ENCODE measurements at places on chromosomes 2 and 18.
A peak's percentile ranks its signal among the peaks of the same experiment; 100 is the strongest.

- no peak for DNase-seq
Observed at GRCh38 chr2:128452536-128453530, 134.2 kb upstream of the HS6ST1 start.

- no peak for DNase-seq
Observed at GRCh38 chr2:58156780-58157179, 84.3 kb downstream of the FANCL start.

GRCh38 chr18:34544930-34545329, 165.2 kb upstream of the DTNA start:
- no peak for DNase-seq

GRCh38 chr2:28360718-28361293, 31.9 kb upstream of the FOSL2 start:
- peak; percentile 56 for DNase-seq

- no peak for DNase-seq
Observed at GRCh38 chr2:163698857-163699256, 37.0 kb downstream of the FIGN start.

DNA sequence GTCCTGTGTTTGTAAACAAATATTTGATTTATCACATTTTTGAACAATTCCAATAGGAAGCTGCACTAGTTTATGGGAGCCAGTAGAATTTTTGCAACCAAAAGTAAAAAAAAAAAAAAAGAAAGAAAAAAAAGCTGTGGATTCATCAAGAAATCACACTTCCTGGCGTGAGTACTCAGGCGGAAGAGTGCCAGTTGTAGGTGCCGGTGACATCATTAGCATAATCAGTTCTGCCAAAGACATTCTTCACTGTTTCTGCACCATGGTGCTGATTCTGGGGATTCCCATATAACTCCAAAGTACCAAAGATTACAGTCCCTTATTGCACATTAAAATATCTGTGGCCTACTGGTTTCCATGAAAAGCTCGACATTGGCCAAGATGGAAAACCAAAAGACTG, 32.8 kb downstream of the RAPGEF4 start:
- DNase-seq: no peak

DNA sequence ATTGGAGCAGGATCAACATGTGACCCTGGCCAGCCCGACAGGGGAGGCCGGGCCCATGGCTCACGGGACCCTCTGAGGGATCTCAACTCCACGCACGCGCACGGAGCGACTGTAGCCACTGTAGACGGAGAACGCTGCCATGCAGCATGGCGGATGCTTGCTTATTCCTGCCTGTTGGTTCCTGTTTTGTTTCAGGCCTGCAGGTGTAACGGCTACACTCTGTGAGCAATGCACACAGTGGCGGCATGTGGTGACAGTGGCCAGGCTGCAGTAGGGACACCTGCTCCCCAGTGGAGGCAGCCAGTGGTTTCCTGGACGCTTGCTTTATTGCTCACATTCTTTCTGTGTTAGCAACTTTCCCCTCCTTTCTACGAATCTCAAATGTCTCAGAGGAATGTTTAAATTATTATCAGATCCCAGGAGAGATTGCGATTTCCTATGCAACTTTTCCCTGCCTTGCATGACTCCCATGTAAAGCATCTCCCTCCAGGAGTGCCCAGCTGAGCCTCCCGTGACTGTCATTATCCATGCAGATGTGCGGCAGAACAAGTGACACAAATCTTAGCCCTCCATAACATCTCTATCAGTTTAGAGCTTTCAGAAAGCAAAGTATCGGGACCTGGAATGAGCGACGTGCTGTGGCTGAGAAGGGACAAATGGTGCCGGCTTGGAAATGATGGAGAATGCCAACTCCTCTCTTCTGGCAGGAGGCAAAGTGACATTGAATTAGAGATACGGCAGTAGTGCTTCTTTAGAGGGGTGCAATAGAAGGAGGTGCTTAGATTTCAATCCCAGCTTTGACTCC, 209.7 kb downstream of the ASB1 start:
- no peak for DNase-seq

GRCh38 chr18:58466636-58467205, 162.2 kb downstream of the ALPK2 start:
- no peak for DNase-seq

DNA sequence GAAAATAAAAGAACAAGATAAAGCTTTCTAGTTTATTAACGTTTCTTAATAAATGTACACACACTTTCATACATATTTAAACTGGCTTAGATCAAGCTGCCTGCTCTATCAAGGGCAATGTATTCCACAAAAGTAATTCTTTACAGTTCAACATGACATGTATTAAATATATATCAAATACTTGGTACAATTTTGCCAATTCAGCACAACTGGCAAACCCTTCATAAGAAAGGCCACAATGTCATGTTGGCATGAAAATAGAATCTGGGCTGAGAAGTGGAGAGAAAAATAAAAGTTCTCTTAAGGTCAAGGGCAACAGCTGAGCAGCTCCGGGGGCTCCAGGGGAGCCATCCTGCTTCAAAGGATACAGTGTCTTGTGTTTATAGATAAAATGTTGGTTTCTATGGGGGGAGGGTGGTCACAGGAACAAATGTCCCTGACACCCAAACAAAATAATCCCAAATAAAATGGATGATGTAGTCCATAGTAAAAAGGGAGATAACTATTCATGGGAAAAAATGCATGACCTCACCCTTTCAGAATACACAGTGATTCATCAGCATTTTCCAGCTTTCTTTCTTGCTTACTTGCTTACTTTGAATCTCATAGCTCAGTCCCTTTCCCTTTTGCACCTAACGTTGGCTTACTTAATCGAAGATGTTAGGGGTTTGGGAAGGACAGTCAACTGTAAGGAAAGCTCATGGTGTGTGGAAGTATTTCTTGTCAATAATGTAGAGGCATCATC, 494.9 kb downstream of the NYAP2 start:
- no peak for DNase-seq

- no peak for DNase-seq
Observed at GRCh38 chr2:106061611-106062349, 132.3 kb downstream of the UXS1 start.

GRCh38 chr2:9993488-9994165, 42.1 kb downstream of the GRHL1 start:
- no peak for DNase-seq

DNA sequence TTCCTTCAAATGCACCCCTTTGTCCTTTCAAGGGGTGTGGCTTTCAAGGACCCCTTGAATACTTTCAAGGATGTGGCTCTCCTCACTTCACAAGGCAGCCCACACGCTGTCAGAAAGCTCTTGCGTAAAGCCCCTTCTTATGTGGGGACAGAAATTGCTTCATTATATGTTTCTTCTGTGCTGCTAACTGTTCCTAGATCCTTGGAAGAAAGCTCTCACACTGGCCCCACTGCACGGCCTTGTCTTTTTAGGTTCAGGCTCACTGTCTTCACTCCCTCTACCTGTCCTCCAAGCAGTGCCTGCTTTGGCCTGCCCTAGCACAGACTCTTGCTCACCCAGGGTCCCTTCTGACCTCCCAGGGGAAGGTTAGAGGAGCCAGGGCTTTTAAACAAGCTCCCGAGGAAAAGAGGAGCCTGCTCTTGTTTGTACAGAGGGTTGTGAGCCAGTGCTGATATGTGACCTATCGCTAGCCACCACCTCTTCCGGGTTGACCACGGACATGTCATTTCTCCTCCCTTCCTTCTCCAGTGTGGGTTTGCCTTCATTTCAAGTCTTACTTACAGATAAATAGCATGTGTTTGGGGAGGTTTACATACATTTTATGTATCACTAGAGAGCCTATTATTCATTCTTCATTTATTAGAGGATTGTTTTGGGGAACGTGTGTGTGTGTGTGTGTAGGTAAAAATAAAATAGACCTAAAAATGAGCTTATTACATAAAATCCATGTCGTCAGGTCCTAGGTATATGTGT, 94.7 kb downstream of the RTN4 start:
- no peak for DNase-seq

GRCh38 chr2:16247326-16248122, 307.2 kb downstream of the MYCN start:
- no peak for DNase-seq

DNA sequence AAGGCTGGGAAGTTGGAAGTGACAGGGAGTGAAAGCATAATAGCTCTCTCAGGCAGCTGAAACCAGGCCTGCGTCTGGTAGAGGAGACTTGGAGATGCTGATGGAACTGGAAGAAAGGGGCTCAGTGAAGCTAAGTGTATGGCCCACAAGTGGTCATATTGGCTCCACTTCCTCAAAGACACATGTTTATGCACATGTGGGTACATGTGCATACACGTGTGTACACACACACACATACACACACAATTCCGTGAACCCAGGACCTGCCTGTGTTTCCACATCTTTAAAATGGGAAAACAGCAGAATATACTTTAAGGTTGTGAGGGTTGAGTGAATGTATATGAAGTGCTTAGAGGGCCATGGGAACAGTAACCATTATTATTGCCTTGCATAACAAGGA, 160.9 kb downstream of the ARL6IP6 start:
- DNase-seq: no peak

GRCh38 chr2:44802777-44803424, 138.6 kb upstream of the SIX3 start:
- DNase-seq: no peak

DNA sequence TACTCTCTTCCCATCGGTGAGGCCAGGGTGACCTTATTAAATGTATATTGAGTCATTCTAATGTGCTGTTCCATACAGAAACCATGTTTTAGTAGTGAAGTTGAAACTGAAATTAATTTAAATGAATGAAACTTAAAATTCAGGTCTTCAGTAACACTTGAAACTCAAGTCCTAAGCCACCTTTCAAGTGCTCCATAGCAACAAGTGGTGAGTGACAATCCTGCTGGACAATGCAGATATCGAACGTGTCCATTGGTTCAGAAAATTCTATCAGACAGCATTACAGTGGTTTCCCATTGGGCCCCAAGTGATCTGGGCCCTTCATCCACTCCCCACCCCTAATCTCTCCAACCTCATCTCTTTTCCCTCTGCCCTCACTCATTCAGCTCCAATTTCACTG, 48.7 kb downstream of the HNMT start:
- DNase-seq: no peak

DNA sequence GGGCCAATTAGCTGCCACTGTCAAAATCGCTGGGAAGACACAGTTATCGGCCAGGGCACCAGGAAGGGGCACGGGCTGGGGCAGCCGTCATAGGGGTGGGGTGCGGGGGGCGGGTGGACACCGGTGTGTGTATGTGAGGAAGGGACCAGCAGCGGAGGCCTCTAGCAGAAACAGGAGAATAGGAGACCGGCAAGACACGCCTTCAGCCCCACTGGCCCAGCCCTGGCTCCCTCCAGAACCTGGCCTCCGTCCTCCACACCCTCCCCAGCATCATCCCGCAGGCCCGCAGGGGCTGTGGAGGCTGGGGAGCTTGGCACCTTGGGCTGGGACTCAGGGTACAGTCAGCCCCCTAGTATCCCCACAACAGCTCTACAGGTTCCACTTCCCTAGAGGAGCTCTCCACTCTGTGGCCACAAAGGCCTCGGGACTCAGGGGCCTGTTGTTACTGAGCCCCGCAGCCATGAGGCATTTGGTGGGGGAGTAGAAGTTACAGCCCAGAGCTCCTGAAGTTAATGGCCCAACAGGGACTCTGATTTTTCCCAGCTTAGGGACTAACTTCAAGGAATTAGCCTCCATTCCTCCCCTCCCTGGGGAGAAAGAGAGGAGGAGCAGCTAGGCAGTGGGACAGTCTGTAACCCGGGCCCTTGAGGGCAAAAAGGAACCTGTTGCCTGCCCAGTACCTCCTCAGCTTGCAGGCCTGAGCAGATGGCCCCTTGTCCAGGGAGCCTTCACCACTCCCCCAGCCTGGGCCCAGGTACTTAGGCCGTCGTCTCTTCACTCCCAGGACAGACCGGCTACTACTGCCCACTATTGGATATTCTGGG, 19.9 kb downstream of the SH2D6 start:
- no peak for DNase-seq

DNA sequence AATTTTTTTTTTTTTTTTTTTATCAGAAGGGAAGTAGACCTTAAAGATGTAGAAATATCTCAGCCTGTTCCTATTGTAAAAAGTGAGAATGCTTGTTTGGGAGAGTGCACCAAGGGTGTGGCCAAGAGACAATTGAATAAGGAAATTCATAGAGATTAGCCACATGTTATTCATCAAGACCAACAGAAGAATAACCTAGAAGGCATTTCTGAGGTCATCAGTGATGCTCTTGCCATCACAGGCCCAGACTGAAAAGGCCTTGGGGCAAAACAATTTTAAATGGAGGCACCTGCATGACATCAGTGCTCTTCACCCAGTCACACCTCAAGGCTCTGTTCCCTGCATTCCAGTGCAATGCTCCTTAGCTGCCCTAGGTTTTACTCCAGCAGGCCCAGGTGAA, 2043.3 kb upstream of the PIK3C3 start:
- no peak for DNase-seq

- DNase-seq: no peak
Observed at GRCh38 chr2:84041506-84041905, 417.6 kb downstream of the SUCLG1 start.

- DNase-seq: no peak
Observed at GRCh38 chr2:73210019-73210418, 4.0 kb upstream of the SMYD5 start.

DNA sequence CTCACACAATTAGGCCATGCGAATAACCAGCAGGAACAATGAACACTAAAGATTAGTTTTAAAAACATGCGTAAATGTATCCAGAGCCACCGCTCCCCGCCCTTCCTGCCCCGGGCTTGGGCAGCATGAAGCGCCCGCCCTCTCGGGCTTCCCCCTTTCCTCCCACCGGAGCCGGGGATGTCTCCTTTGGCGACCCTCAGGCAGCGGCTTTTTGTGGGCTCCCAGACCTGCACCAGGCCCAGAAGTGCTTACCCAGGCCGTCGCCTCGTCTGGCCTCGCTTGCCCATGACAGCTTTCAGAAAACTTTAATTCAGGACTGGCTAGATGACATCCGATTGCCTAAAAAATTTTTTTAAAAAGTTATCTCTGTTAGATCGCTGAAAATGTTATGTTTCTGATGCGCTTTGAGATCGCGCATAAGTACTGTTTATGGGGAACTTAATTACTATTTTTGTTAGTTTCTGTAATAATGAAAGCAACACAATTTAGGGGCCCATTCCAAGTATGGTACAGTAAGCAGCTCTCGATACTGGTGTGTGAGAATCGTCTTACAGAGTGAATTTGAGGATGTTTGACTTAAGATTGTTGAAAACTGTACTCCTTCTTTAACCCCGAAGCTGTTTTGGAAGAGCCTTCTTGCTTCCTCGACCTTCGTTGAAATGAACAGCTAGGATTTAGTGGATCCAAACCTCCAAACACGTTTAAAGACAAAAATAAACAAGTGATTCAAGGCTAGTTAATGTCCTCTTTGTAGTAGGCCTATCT, 1.1 kb downstream of the MAP3K20 start:
- DNase-seq: peak; percentile 38

- no peak for DNase-seq
Observed at GRCh38 chr2:42935692-42936671, 143.6 kb upstream of the HAAO start.

GRCh38 chr18:22424565-22424963, 6.8 kb upstream of the CTAGE1 start:
- DNase-seq: no peak

DNA sequence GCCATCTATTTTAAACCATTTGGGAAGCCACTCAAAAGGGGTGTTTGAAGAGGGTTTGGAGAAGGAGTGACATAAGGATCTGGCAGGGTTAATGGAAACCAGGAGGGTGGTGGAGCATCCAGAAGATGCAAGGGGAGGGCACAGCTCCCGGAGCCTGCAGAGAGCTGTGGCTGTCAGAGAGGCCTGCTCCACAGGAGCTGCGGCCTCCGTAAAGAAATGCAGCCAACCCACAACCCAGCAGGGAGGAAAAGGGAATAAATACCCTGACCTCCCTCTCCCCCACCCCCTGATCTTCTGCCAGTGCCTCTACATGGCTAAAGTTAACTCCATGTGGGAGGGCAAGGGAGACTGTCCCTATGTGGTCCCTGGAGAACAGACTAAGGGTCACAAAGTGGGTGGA, 567.1 kb upstream of the POU3F3 start:
- DNase-seq: no peak
